ENCODE measurements at places on chromosomes 5 and 9. TPM values are rescaled to one million over a fixed set of nuclear protein-coding genes. Genes with fewer than 3 reads are reported as not detected.

Gene SH2D3C
- total RNA-seq: 2.2 TPM

Gene RMI1
- total RNA-seq: 6.1 TPM

Gene SLC34A1
- not detected for total RNA-seq

Gene DOCK2
- 1.5 TPM for total RNA-seq

Gene LCN15
- total RNA-seq: not detected

Gene ARSI
- total RNA-seq: 10.2 TPM

Gene SLC36A3
- not detected for total RNA-seq

Gene ELAVL2
- not detected for total RNA-seq

Gene SUSD3
- total RNA-seq: not detected

Gene F2R
- 514 TPM for total RNA-seq

Gene GZMA
- total RNA-seq: not detected

Gene MUSK
- 0.10 TPM for total RNA-seq

Gene C5orf52
- not detected for total RNA-seq

Gene LCP2
- total RNA-seq: not detected

Gene PKD2L2
- total RNA-seq: not detected
